ENCODE measurements at places on chromosomes 1 and 21.
A peak's percentile ranks its signal among the peaks of the same experiment; 100 is the strongest.

DNA sequence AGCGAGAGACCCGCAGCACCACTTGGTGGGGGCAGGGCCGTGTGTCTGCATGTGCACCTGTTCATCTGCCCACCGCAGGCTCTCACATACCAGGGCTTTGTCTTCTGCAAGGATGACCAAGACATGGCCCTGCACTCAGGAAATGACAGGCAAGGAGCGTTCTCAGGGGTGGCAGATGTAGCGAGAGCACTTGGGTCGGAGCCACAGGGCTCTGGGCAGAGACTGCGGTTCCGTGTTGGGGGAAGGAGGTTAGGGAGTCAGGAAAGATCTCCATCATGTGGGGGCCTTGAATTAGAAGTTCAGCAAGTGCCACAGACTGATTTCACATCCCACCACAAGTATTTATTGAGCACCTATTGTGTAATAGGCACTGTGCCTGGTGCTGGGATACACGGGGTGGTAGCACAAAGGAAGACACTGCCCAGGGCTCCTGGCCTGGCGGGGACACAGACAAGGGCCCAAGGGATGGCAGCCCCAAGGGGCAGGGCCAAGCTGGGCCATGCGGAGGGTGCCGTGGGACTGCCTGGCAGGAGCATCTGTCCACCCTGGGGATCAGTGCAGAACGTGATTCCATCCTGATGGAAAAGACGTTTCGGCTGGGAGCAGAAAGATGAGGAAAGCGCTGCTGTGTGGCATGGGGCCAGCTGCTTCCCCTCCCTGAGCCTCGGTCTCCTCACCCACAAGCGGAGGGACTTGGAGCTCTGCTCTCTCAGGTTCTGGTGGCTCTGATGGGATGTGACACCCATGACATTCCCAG lies 11.4 kb upstream of the SPSB1 start:
- DNase-seq: no peak

GRCh38 chr1:17400725-17401341 lies 28.8 kb downstream of the PADI6 start:
- DNase-seq: no peak

- no peak for DNase-seq
These were observed 508.3 kb upstream of the PKN2 start for GRCh38 chr1:88175631-88176226.

- DNase-seq: no peak
These were observed 104.6 kb downstream of the KCND3 start for GRCh38 chr1:111884772-111885443.

GRCh38 chr1:43386676-43387075 lies 2.9 kb downstream of the MED8 start:
- DNase-seq: no peak

GRCh38 chr1:32335535-32335789 lies 571 bp downstream of the MARCKSL1 start:
- no peak for DNase-seq

GRCh38 chr1:21652101-21652936 lies 16.8 kb downstream of the RAP1GAP start:
- DNase-seq: no peak

DNA sequence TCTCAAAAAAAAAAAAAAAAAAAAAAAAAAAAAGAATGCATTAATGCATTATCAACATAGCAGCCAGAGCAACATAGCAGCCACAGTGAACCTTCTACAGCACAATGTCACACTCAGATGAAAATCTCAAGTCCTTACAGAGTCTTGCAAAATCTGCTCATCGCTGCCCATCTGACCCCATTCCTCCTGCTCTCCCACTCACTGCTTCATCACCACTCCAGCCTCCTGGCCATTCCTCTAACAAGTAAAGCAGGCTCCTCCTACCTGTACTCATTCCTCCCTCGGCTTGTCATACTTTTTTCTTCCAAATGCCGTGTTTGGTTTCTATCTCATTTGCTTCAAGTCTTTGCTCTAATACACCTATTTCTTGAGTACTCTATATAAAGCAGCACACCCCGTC lies 29.5 kb downstream of the BRINP2 start:
- DNase-seq: no peak

DNA sequence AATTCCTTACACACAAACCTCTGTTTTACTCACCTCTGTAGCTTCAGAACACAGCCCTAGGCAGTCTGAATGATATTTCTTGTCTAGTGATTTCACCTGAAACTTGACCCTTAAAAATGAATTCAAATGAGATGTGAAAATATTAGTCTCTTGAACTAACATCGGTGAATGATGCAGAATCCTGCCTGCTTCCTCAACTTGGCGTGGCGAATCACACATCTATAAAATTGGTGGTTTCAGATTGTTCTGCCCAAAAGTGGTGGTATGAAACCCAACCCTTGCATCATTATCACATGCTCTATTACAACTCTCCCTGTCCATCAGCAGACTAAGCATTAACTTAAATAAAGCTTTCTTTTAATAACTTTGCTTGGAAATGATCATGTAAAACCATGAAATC lies 26.9 kb upstream of the C1orf21 start:
- DNase-seq: no peak

DNA sequence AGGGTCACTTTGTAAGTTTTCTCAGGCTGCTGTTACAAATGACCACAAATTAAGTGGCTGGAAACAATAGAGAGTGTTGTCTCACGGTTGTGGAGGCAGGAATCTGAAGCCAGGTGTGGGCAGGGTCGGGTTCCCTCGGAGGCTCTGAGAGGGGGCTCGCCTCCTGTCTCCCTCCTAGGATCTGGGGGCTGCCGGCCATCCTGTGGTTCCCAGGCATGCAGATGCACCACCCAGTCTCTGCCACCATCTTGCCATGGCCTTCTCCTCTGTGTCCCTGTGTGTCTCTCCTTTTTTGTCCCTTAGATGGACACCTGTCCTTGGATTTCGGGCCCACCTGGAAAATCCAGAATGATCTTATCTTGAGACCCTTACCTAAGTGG lies 4.8 kb downstream of the TP73 start:
- no peak for DNase-seq

- DNase-seq: no peak
These were observed 117.5 kb downstream of the PRDM16 start for GRCh38 chr1:3186526-3186921.

DNA sequence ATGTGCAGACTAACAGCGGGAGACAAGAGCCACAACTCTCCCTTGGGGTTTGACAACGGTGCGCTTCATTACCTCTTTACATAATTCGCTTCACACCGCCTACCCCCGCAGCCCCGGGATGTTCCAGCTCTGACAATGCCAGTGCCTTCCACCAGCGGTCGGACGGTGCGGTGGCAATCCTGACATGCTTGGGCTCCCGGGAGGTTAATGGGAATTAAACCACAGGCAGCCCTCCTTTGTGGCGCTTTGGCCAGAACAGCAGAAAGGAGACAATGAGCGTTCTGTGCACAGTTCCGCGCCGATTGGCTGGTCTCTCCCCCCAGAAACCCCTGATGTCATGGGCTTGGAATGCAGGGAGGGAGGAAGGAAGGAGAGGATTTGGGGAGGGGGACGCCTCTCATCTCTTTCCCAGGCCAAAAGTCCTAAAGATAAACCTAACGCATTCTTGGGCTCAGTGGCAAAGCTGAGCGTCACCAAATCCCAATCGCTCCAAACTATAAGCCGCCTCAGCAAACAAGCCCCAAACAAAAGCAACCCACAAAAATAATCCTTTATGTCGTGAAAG lies 1.3 kb downstream of the CNN3 start:
- DNase-seq: no peak

- no peak for DNase-seq
These were observed 70.1 kb downstream of the PGM1 start for GRCh38 chr1:63663301-63663700.

GRCh38 chr1:242623119-242623518 lies 98.6 kb upstream of the PLD5 start:
- DNase-seq: no peak

- DNase-seq: no peak
These were observed 6.8 kb downstream of the SEMA4A start for GRCh38 chr1:156160000-156160742.

DNA sequence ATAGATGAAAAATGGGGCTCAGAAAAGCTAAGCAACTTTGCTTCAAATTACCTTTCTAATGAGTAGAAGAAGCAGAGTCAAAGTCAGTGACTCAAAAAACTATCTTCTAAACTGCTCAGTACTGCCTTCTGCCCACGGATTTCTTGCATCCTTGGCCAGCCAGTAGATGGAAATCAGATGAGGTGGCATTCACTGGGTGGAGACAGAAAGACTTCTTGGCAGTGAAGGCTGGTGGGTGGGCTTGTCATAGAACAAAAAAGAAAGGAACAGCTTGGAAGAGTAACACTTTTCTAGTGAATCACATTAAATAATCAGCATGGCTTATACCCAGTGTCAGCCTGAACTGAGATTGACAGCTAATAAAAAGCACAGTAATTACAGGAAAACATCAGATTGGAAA lies 170.7 kb downstream of the ST6GALNAC5 start:
- no peak for DNase-seq

- DNase-seq: peak; percentile 26
These were observed 7.5 kb downstream of the TAF1A start for GRCh38 chr1:222582099-222582774.

DNA sequence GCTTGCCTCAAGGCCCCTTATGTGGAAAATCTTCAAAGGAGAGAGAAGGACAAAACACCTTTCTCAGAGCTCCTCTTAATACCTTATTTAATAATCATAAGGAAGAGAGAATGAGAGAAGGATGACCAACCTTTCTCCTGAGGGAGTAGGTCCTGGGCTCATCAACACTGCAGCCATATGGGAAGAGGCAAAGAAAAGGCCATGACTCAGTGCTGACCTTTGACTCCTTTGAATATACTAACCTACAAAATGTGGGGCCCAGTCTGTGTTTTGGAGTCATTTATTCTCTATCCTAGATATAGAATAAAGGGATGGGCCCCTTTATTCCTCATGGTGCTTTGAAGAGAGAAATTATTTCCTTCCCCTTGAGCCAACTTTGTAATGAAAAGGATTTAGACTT lies 38.3 kb downstream of the CAMSAP2 start:
- no peak for DNase-seq

DNA sequence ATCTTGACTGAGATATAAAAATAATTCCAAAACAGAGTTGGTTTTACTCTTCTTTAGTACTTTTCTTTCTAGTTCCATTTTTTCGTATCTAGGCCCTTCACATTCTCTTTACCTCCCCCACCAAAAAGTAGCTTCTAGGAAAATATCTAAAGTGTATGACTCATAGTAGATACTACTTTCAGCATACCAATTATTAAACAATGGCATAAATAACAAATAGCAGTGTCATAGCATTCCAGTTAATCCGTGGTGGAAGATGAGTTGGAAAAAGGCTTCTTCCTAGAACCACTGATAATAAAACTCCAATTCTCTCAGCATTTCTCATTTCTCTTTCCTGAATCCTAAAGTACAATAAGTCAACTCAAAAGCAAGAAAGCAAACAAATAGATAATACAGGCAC lies 859.0 kb upstream of the B3GALT2 start:
- DNase-seq: no peak

GRCh38 chr1:92441697-92442342 lies 44.9 kb downstream of the GFI1 start:
- DNase-seq: no peak

- no peak for DNase-seq
These were observed 49.5 kb upstream of the TENT5C start for GRCh38 chr1:117556341-117556740.

DNA sequence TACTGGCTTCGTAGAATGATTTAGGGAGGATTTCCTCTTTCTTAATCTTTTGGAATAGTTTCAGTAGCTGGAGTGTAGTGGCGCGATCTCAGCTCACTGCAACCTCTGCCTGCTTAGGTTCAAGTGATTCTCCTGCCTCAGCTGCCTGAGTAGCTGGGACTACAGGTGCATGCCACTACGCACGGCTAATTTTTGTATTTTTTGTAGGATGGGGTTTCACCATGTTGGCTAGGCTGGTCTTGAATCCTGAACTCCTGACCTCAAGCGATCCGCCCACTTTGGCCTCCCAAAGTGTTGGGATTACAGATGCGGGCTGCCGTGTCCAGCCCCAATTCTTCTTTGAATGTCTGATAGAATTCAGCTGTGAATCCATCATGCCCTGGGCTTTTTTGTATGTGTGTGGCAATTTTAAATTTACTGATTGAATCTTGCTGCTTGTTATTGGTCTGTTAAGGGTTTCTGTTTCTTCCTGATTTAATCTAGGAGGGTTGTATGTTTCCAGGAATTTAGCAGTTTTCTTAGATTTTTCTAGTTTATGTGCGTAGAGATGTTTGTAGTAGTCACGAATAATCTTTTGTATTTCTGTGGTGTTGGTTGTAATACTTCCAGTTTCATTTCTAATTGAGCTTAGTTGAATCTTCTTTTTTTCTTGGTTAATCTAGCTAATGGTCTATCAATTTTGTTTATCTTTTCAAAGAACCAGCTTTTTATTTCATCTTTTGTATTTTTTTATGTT lies 15.3 kb downstream of the MAN1C1 start:
- no peak for DNase-seq

DNA sequence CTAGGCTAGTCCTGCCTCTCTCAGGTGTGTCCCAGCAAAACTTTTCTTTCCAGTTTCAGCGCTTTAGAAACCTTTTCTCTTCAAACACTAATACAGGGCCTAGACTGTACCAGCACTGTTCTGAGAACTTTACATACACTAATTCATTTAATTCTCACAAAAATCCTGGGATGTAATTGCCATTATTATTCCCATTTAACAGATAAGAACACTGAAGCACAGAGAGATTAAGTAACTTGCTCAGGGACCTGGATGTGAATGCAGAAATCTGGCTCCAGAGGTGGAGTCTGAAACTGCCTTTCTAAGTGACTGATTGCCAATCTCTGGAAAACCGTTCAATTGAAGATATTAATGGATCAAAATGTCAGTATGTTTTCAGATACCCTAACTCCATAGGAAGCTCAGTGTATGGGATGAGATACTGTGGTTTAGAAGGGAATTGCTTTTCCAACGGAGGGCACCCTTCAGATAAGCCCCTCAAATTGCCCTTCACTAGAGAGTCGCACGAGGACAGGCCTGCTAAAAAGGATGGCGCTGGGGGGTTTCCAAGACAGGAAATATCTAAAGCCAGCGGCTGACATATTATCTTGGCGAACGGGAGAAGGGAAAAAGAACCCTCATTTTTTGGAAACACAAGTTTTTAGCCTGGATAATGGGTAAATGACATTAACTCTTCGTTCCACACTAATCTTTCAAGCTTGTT lies 698 bp upstream of the UCK2 start:
- DNase-seq: peak; percentile 22

DNA sequence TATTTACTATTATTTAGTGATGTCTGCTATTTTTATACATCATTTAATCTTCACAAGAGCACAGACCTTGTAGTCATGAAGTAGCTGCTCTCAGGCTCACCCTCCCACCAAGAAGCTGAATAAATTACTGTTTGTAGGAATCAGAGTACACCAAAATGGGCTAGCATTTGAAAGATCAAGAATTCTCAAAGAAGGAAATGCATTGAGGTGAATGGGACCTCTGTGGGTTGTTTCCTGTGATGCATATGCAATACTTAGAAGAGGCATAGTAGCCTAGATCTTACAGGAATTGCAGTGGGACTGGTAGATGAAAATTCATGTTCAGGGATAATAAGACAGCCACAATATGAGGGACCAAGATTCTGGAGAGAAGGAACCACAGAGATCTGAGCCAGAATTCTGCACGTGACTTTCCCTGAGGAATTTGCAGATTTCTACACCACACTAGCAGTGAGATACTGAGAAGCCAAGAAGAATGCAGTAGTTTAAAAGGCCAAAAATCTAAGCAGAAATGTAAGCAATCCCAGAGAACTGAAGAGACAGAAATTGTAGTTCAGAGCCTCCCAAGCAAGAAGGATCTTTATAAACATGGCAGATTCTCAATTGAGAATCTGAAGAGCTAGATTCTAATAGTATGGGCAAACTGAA lies 307.0 kb downstream of the ST6GALNAC3 start:
- DNase-seq: no peak

Measured in inflammatory macrophage treated with lipopolysaccharide for 1 hour (primary cell).